ENCODE measurements at places on chromosomes 5 and 9. TPM values are rescaled to one million over a fixed set of nuclear protein-coding genes. Genes with fewer than 3 reads are reported as not detected.

C8G gene
- total RNA-seq, result 5.9 TPM

NUTM2G gene
- not detected for total RNA-seq

MEIKIN gene
- total RNA-seq, result not detected

ARHGEF39 gene
- total RNA-seq, result 16.1 TPM

TLN1 gene
- 240 TPM for total RNA-seq

SPINK5 gene
- total RNA-seq, result 0.29 TPM

CYLC2 gene
- not detected for total RNA-seq

NUP155 gene
- total RNA-seq, result 114 TPM

DBH gene
- not detected for total RNA-seq

COL5A1 gene
- 0.13 TPM for total RNA-seq

RGP1 gene
- 13.8 TPM for total RNA-seq

IRF1 gene
- total RNA-seq, result 12.3 TPM

C5orf52 gene
- total RNA-seq, result not detected

TAF11L3 gene
- not detected for total RNA-seq

SPINK13 gene
- not detected for total RNA-seq

HSDL2 gene
- total RNA-seq, result 28.8 TPM

FLT4 gene
- total RNA-seq, result 0.47 TPM

SLC4A9 gene
- not detected for total RNA-seq

COX7C gene
- total RNA-seq, result 822 TPM

ABCA1 gene
- 0.09 TPM for total RNA-seq

NUTM2F gene
- not detected for total RNA-seq

BSPRY gene
- 0.16 TPM for total RNA-seq

NMUR2 gene
- not detected for total RNA-seq

FOXI1 gene
- not detected for total RNA-seq

FOXD4L6 gene
- total RNA-seq, result not detected

OXCT1 gene
- total RNA-seq, result 35.8 TPM

PARP8 gene
- 0.31 TPM for total RNA-seq

All from K562 (cell line).